ENCODE measurements at places on chromosomes 16 and 17.

DNA sequence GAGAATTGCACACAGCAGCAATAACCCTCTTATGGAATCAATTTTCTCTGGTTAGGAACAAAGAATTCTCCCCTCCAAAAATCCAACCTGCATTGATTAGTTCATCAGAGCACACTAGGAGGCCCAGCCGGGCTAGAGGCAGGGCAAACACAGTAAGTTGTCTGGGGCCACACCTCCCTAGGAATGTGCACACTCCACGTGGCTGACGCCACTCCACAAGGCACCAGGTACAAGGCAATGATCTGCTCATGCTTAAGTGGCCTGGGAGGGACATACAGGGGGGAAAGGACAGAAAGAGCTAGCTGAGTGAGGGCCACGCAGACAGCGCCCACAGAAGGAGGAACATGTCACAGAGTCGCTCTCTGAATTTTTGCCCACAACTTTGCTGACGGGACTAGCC, 107.6 kb downstream of the SLC39A11 start:
- no peak for DNase-seq

DNA sequence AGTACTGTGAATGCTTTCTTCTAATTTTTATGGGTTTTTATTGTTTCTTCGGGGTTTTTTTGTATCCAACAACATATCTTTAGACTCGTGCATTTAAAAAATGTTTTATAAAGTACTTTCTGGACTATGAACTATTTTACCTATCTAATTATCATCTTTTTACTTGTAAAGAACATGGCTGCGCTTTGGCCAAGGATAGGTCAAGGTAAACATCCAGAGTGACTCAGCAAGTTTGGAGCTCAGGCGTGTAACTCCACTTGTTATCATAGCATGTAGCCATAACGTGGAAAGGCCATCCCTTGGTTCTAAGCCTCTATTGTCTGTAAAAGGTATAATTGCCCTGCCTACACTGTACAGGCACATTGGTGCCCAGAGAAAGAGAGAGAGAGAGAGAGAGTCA, 818.0 kb upstream of the GOT2 start:
- DNase-seq, result no peak

DNA sequence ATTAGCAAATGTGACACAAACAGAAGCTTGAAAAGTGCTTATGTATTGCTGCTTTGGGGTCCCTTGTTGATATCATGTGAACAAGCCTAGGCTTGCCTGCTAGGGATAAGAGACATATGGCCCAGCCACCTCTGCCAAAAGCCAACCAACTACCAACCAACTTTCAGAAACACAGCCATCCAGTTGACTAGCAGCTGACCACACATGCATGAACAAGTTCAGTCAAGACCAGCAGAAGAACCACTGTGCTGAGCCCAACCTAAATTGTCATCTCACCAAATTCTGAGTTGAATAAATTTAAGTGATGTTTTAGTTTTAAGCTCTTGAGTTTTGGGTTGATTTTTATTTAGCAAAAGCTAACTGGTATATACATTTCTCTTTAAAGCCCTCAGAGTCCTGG, 3.5 kb downstream of the ERN2 start:
- DNase-seq, result no peak

- no peak for DNase-seq
Measured at GRCh38 chr17:76974721-76975120, 106.5 kb downstream of the MGAT5B start.

DNA sequence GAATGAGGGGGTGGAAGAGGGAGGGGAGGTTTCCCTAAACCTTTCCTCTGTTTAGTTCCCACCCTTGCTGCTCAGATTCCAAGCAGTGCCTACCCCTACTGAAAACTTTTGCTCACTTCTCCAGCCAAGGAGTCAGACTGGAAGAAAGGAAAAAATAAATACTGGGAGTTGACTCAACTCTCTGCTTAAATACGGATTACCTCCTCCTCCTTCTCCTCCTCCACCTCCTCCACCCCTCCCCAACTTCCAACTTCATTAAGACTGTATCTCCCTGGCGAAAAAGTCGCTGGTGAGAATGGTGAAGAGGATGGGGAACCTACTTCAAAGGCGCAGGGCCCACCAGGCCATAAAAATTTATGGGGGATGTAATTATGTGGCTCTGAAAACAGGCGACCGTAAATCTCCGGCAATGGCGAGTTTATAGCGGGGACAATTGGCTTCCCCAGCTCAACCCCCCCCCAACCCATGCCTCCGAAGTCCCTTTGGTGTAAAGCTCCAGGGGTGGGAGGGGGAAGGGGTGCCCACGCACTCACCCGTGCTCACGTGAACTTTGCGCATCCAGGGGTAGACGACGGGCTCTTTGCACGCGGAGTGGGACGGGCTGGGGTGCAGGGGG, 712 bp downstream of the HOXB4 start:
- no peak for DNase-seq

DNA sequence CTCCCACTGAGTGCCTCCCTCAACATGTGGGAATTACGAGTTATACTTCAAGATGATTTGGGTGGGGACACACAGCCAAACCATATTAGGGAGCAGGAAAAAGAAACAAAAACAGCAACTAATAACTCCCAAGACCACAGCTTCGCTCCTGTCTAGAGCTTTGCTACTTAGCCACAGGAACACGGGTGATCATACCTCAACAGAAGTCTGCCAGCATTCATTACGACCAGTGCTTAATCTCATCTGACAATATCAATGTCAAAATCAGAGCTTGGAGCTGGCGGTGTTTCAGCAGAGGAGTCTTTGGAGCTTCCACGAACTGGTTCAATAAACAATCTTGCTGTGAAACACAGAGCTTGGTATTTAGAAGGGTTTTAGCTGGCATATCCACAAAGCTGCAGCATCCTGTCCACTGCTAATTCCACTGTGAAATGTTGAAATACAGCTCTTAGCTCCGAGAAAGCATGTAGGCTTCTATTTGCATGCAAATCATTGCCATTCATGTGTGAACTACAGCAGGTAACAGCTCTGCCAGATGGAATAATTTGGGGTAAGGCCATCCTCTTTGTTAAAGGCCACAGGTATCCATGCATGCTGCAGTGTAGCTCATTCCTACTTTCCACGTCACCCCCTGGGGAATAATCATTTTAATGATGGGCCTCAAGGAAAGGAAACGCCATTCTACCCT, 128.4 kb upstream of the GOT2 start:
- no peak for DNase-seq

- DNase-seq, result peak; percentile 18
Measured at GRCh38 chr16:19898924-19899604, 14.4 kb upstream of the GPRC5B start.

- DNase-seq, result peak; percentile 69
Measured at GRCh38 chr16:85420501-85421337, 192.4 kb upstream of the GSE1 start.

DNA sequence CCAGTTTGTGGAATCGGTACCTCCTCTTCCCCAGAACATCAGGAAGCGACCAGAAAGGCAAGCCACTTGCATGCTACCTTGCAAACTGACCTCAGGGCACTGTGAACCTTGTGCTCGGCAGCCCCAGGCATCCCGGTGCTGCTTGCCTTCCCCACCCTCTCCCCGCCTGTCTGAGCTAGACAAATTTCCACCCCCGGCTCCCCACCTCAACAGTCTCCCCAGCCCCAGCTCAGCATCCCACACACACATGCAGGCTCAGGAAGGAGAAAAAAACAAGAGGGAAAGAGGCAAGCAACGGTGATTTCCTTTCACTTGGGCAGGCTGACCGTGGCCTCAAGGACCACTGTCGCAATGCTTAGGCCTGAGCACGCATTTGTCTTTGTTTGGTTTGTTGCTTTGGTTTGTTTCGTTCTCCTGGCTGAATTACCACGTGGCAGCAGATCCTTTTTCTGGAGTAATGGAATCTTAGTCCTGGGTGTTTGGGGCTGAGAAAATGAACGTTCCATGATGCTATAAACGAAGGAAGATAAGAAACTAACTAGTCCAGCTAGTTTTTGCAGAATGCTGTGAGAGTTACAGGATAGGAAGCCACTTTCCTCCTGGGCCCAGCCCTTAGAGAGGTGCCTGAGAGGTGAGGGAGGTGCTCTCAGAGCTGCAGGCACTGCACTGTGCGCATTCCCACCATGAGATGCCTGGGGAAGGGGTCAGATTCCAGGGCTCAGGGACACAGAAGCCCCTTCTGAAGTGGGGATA, 27.9 kb downstream of the SDK2 start:
- no peak for DNase-seq

DNA sequence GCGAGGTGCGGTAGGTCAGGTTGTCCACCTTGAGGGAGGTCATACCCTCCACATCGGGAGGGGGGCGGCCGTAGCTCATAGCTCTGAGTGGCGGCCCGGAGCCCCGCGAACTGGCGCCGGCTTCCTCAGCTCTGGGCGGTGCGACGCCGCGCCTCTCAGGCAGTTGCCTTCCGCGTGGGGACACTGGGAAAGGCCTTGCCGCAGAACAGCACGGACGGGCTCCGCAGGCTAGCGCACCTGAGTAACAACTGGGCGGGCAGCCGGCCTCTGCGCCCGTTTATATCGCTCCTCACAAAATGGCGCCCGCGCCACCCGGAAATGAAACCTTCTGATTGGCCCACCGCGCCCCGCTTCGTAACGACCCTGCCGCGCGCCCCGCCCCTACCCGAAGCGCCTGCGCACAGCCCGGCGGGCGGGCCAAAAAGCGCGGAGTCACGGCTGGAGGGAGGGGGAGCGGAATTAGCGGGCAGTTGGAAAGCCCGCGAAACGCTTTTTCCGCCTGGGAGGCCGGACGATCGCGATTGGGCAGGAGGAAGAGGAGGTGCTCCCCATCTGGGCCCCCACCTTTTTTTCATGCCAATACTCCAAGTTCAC, at the start of gene SRSF2:
Gene SRSF2, minus strand, starts transcription at position 250 of the 594 bp plus-strand sequence. Its CDS starts 171 bp downstream, at position 79.
- DNase-seq, result peak; percentile 97

- DNase-seq, result no peak
Measured at GRCh38 chr17:36717088-36717487, 115.7 kb downstream of the MRM1 start.

DNA sequence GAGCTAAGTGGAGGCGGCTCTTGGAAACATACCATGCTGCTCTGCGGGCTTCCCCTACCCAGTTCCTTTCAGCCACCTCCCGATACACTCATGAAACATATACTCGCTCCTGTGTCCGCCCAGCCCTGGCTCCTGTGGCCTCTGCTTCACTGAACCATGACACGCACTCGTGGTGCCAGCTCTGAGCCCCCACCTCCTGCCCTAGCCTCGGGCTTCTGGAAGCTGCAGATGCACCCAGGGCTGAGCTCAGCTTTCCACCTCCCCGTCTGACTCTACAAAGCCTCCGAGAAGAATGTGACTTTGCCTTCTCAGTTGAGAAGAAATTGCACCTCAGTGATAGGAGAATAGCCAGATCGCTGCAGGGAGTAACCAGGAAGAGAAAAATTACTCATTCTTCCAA, 11.0 kb downstream of the CALB2 start:
- DNase-seq, result no peak

- DNase-seq, result no peak
Measured at GRCh38 chr17:6356562-6356961, 78.4 kb downstream of the AIPL1 start.

GRCh38 chr16:23801378-23801777, 34.4 kb upstream of the PRKCB start:
- DNase-seq, result peak; percentile 67

GRCh38 chr16:89949756-89950155, 1.2 kb downstream of the DEF8 start:
- no peak for DNase-seq

Measured in stimulated activated CD8-positive, alpha-beta memory T cell treated with anti-CD3 and anti-CD28 coated beads, Interleukin-2, amount 100 ng/mL, for 48 hours (primary cell).